Psoas muscle (tissue), 8 donors: ENCODE measurements at places on chromosomes 6 and 20. TPM values are rescaled to one million over a fixed set of nuclear protein-coding genes. Genes with fewer than 3 reads are reported as not detected.

Gene TNFRSF21
- 7.3 TPM for polyA plus RNA-seq

Gene ZSCAN26
- 4.2 TPM for polyA plus RNA-seq

Gene MACROD2
- polyA plus RNA-seq = 0.87 TPM

Gene CST9
- not detected for polyA plus RNA-seq

Gene SLC13A3
- polyA plus RNA-seq = 0.06 TPM

Gene NTSR1
- 0.01 TPM for polyA plus RNA-seq

Gene HCK
- 1.2 TPM for polyA plus RNA-seq

Gene SEMG1
- polyA plus RNA-seq = not detected

Gene HNF4A
- 0.03 TPM for polyA plus RNA-seq

Gene GPANK1
- polyA plus RNA-seq = 23.5 TPM

DNA sequence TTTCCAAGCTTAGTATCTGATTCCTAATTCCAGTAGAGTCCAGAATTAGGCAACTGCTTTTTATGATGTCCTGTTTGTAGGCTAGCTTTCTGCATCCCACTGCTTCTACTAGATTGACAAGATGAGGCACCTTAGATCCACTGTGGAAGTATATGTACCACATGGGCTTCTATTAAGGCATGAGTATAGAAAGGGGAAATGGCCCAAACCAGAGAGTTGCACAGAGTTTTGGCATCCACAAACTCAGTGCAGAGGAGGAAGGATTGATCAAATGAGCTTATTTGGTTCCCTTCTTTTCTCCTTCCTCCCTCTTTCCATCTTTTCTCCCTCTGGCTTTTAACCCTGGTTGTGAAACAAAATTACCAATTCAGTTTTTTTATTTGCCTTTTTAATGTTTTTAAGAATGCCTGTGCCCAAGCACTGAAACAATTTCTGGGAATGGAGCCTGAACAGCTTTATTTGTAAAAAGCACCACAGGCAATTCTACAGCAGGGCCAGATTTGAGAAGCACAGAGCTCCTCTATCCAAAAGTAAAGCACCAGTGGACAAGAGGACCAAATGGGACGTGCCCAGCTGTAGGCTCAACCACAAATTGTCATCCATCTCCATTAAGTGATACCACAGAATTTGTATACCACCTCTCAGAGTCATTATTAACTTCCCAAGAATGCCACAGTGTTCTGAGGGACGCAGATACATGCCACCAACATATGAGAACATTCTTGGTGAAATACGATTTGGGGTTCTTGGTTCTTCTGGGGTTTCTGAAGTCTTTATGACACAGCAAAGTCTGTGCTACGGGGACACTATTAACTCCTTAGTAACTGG is 969.1 kb downstream of the KIF16B start:
- no peak for DNase-seq

- DNase-seq = no peak
Measured at GRCh38 chr6:19736066-19736465, 101.1 kb upstream of the ID4 start.

DNA sequence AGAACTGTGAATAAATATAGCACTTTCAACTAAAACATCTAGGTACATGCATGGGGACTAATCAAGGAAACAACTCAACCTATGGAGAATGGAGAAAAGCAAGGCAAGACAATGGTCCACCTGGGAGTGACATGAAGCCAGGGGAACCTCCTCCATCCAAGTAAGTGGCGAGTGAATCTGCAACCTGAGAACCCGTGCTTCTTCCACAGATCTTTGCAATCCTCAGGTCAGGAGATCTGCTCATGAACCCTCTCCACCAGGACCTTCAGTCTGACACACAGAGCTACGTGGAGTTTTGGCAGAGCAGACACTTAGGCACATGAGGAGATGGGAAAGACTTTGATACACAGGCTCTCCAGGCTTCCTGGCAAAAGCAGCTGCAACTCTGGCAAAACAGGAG is 58.8 kb upstream of the KHDRBS2 start:
- no peak for DNase-seq

GRCh38 chr6:12369781-12370262 is 79.7 kb downstream of the EDN1 start:
- DNase-seq = no peak

- no peak for DNase-seq
Measured at GRCh38 chr6:148175550-148176188, 167.0 kb upstream of the SASH1 start.

DNA sequence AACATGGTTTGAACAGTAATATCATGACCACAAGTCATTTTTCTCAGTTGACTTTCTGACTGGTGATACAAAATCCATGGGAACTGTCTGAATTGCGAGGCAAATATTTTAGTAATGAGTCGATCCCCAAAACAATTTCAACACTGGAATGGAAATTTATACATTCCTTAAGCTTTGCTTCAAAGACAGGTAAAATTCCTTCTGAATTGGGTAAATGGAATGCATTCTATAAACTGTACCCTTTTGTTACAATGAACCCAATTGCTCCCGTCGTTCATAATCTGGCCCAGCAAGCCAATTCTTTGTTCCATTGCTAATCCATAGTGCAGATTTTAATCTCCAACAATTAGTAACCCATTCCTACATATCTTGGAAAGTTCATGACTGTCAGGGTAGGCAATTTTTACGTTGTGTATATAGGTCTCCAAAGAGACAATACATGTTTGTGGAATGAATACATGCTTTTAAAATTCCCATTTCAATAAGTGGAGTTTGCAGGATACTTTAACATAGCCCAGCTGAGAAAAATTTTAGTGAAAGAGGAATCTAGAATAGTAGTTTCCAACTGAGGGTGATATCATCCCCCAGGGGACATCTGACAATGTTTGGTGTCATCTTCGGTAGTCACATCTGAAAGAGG is 32.7 kb downstream of the CYP24A1 start:
- DNase-seq = no peak

DNA sequence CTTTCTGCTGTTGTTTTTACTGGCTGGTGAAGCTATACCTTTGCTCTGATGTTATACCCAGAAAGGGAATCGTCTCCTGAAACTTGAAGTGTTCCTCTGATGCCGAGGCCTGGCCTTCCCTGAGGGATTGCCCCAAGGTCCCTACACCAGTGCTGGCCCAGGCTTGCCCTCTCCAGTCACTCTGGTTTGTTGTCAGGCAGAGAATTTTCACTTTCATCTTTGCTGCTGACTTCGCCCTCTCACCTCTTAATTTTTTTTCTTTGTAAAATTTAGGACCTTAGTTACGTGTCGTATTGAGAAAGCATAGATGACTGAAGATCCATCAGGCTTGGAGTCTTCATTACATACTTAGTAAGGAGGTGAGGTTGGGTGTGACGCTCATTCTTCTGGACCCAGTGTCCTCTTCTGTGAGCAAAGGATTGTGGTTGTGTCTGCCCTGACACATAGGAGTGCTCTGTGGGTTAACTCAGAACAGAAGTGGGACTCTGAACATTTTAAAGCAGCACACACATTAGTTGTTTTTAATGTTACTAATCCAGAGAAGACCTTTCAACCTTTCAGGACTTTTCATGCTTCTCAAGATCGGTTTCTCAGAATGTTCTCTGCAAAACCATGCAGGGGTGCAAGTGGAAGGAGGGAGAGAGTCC is 45.4 kb downstream of the TULP4 start:
- no peak for DNase-seq

- DNase-seq = no peak
Measured at GRCh38 chr20:25858495-25859425, 162.1 kb upstream of the ZNF337 start.

- no peak for DNase-seq
Measured at GRCh38 chr20:63089051-63089907, 82.5 kb upstream of the BHLHE23 start.

DNA sequence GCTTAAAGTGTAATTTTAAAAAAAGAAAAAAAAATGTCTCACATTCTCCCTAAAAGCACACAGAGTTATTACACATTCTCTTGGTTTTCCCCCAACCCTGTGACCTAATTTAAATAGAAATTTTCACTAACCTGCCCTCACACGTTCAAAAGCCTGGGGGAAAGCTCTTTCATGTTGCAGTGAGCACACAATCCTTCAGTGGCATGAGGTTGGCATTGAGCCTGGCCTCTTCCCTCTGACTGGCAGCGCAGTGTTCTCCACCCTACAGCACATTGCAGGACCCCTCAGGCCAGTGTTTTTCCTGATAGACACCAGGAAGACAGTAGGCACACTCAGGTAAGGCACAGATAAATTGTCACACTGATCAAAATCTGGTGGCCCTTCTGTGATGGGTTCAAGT is 34.1 kb downstream of the TNFRSF21 start:
- DNase-seq = no peak

- no peak for DNase-seq
Measured at GRCh38 chr6:119728935-119729334, 379.4 kb upstream of the MAN1A1 start.
